Calu3 (cell line): ENCODE measurements at places on chromosomes 1 and 21. TPM values are rescaled to one million over a fixed set of nuclear protein-coding genes. Genes with fewer than 3 reads are reported as not detected.

DNA sequence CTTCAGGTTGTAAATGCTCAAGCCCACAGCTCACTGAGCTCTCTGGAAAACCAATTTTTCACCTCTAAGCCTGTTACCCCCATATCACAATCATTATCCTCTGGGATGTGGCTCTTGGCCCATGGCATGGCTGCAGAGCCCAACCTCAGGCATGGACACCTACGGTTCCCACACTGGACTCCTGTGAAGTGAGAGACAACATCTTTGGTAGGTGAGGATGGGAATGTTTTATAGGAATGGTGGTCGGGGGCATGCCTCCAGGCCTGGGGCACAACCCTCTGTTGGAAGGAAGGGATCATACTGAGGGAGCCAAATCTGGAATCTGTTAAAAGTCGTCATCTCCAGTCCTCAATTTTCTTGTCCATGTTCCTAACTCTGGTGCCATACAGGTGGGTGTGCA, 179.1 kb downstream of the FOXD2 start:
- H3K36me3 ChIP-seq, result no peaks in the 10 kb centered on the region
- peaks cover 13% of the 10 kb centered on the region for H3K27me3 ChIP-seq
- no peak for DNase-seq
- no peak overlapping the region for H3K4me3 ChIP-seq
- no peaks in the 10 kb centered on the region for H3K4me1 ChIP-seq
- no peak overlapping the region for H3K27ac ChIP-seq

- peaks cover 90% of the 10 kb centered on the region for H3K27me3 ChIP-seq
- no peaks in the 10 kb centered on the region for H3K4me1 ChIP-seq
- H3K36me3 ChIP-seq, result no peaks in the 10 kb centered on the region
- H3K4me3 ChIP-seq, result no peak overlapping the region
- no peak overlapping the region for H3K27ac ChIP-seq
These were observed 30.3 kb downstream of the ACTA1 start for GRCh38 chr1:229403573-229403972.

- no peak overlapping the region for H3K4me3 ChIP-seq
- DNase-seq, result no peak
- peaks cover 6% of the 10 kb centered on the region for H3K36me3 ChIP-seq
- H3K4me1 ChIP-seq, result peaks cover 10% of the 10 kb centered on the region
- no peaks in the 10 kb centered on the region for H3K27me3 ChIP-seq
- H3K27ac ChIP-seq, result no peak overlapping the region
These were observed 194.6 kb downstream of the SLC45A1 start for GRCh38 chr1:8512504-8512903.

DNA sequence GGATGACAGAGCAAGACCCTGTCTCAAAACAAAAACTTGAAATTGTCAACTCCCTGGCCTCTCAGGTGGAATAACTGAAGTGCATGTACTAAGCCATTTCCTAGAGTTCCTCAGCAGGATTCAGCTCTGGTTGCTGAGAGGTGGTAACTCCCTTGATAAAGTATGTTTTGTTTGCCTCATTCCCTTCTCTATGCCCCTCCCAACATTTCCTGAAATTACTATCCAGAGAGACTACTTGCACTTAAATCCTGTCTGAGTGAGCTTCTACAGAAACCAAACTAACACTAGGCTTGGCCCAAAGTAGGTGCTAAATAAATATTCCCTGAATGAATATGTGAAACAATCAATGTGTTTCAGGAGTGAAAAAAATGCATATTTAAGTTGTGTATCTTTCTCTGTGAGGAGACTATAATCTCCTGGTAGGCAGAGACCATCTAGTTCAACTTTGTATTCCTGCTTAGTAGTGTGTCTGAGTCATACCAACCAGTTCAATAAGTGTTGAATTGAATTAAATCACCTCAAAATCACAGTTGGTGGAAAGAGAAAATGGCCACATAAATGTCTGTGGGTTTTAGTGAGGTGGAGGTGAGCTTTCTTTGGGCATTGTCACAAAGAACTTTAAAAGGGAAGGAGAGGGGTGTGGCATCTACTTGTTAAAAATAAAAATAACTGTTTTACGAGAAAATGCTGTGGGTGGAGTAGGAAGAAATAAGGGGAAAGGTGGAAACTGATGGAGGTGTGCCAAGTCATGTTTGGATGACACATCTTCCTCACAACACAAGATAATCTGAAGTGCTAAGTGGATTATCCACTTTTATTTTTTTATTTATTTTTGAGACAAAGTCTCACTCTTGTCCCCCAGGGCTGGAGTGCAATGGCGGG, 12.6 kb downstream of the RIMKLA start:
- H3K4me1 ChIP-seq, result no peaks in the 10 kb centered on the region
- H3K27ac ChIP-seq, result no peak overlapping the region

- peaks cover 8% of the 10 kb centered on the region for H3K36me3 ChIP-seq
- H3K27me3 ChIP-seq, result no peaks in the 10 kb centered on the region
- no peak for DNase-seq
- H3K27ac ChIP-seq, result peak overlapping the region; percentile 8
- H3K4me1 ChIP-seq, result peaks cover 19% of the 10 kb centered on the region
These were observed 77.1 kb downstream of the CD247 start for GRCh38 chr1:167441222-167441621.

GRCh38 chr1:19980314-19980713, 896 bp upstream of the PLA2G2A start:
- no peak overlapping the region for H3K4me3 ChIP-seq
- no peak overlapping the region for H3K27ac ChIP-seq
- peaks cover 60% of the 10 kb centered on the region for H3K27me3 ChIP-seq
- H3K36me3 ChIP-seq, result no peaks in the 10 kb centered on the region
- no peak for DNase-seq

DNA sequence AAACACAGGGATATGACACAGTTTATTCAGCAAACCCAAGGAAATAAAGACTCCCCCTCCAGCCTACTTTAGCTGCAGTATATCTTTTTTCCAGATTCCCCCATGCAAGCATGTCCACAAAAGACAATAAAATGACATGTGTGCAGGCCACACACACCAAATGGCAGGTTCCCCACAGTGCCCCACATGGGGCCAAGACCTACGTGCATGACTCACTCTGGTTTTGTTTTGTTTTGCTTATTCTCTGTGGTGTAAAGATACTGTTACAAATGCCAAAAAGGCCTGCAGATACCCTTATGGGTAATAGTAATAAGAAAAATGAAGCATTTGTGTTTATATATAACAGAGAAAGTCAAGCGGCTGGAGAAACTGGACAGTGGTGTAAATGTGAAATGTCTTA, 71.6 kb downstream of the RD3 start:
- H3K36me3 ChIP-seq, result peaks cover 13% of the 10 kb centered on the region
- no peak overlapping the region for H3K4me3 ChIP-seq
- peaks cover 28% of the 10 kb centered on the region for H3K4me1 ChIP-seq
- no peak for DNase-seq

Gene TMEM234
- total RNA-seq, result 31.6 and 35.5 TPM in 2 replicates
